Activated CD4-positive, alpha-beta T cell treated with anti-CD3 and anti-CD28 coated beads for 24 hours (primary cell): ENCODE measurements at places on chromosomes 2 and 18.

- DNase-seq: no peak
Measured at GRCh38 chr2:97966545-97967215, 29.1 kb downstream of the TMEM131 start.

- no peak for DNase-seq
Measured at GRCh38 chr2:40395169-40396073, 56.5 kb downstream of the SLC8A1 start.

DNA sequence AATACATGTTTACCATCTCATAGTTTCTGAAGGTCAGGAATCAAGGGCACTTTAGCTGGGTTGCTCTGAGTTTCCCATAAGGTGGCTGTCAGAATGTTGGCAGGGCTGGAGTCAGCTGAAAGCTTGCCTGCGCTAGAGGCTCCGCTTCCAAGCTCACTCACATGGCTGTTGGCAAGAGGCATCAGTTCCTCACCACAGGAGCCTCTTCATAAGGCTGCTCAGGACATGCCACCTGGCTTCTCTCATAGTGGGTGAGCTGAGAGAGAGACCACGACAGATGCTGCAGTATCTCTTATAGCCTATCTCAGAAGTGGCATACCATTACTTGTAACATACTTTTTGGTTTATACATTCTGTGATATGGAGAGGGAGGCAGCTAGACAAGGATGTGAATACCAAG is 7.2 kb downstream of the HADHB start:
- no peak for DNase-seq

DNA sequence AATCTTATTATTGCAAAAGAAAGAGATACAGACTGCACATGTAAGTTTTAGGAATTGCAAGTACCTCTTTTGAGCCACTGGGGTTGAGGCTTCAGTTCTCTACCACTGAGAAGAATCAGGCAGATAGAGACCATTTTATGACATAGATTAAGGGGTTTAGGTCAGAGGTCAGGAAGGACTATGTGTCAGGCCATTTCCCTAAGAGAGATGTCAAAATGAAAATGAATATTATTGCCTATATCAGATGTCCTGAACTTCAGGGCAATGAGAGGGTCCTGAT is 113.7 kb downstream of the GATA6 start:
- no peak for DNase-seq

DNA sequence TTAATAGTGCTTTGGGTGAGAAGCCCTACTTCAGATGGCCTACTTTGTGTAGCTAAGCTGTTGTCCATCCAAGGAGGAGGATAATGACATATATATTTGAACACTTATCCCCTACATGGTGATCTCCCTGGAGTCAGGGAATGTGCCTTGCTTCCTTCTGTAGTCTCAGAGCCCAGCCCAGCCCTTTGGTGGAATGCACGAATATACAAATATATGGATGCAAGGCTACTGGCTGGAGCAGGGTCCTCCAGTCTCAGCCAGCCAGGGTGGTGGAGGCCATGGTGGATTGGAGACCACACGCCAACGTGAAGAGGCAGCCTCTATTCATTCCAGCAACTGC is 150.6 kb upstream of the RIOK3 start:
- no peak for DNase-seq

DNA sequence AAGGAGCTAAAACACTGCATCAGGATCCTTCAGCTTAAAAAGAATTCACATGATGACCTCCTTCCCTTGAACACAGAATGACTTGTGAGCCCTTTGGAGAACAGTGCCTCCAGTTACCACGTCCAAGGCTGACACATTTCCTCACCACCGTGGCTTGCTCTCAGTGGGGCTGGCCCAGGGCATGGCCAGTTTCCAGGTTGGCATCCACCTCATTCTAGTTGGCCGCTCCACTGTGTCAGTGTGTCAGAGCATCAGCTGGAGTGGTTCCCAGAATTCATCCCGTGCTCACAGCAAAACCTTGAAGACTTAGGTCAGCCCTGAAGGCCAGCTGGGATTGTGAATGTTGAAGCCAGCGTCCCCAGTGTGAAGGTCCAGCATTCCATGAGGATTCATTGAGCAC is 158.5 kb downstream of the INSIG2 start:
- no peak for DNase-seq

DNA sequence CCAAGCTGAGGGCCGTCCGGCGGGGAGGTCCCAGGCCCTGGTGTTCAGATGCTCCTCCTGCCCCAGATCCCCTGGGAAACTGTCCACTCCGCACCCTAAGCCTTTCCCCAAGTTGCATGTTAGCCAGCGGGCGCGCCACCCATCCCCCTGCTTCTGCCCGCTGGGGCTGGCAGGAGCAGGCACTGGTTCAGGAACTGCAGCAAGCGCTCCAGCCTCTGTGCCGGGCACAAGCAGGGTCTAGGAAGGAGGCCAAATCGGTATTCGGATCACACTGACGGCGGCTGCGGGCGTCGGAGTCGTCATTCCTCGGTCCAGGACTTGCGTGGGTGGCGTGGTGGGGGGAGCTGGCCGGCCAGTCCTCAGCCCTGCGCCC is 53.7 kb downstream of the FAM168B start:
- DNase-seq: no peak

DNA sequence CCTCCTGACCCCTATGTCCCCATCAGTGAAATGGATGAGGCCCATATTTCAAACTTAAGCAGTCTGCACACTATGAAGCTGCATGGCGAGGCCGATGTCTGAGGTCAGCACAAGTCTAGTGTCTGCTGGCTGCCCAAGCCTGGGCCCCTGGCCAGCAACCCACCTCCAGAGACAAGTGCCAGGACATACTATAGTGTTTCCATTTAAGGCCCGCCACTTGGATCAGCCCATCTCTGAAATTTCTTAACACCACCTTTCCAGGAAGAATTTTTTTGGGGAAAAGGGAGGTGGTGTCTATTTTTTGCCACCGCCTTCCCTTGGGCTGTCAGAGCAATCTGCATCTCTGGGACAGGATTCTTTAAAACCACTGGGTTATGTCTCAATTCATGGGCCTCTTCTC is 1.8 kb downstream of the ACVR1 start:
- DNase-seq: no peak

GRCh38 chr18:45801416-45802004 is 24.0 kb upstream of the SIGLEC15 start:
- no peak for DNase-seq
